ENCODE measurements at places on chromosomes 3 and 15.

- no peak for DNase-seq
Observed at GRCh38 chr15:67796196-67797127, 28.8 kb upstream of the SKOR1 start.

DNA sequence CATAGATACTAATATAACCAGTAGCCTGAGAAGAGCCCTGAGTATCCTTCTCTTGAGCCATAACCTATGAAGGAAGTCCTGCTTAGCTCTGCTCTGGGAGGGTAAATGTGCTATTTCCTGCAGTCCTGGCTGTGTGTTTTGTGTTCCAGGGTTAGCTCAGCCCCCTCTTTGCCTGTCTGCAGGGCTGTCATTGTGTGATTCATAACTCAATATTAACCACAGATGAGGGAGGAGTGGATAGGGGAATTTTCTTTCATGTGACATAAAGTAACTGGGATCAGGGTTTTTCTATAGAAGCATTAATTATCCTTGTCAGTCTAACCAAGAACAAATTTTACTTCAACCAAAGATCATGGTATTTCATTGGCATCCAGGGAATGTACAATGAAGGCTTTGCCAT lies 183.3 kb upstream of the ZBTB20 start:
- DNase-seq = peak; percentile 55

DNA sequence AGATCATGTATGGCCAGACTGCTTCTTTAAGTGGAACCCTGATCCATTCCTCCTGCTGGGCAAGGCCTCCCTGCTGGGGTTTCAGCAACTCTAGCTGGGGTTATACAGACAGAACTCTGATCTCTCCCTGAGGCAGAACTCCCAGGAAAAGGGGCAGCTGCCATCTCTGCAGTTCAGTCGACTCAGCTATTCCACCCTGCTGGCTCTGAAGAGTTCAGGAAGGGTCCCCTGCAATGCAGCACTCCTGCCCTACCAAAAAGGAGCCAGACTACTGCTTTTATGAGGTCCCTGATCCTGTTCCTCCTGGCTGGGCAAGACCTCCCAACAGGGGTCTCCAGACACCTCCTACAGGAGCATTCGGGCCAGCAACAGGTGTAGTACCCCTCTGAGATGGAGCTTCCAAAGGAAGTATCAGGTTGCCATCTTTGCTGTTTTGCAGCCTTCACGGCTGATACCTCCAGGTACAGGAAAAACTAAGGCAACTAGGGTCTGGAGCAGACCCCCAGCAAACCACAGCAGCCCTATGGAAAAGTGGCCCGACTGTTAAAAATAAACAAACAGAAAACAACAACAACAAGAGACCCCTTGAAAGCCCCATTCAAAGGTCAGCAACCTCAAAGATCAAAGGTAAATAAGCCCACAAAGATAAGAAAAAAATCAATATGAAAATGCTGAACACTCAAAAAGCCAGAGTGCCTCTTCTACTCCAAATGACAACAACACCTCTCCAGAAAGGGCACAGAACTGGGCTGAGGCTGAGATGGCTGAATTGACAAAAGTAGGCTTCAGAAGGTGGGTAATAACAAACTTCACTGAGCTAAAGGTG lies 14.2 kb upstream of the CP start:
- no peak for DNase-seq

- DNase-seq = no peak
Observed at GRCh38 chr15:74758736-74759135, 10.1 kb downstream of the CYP1A2 start.

DNA sequence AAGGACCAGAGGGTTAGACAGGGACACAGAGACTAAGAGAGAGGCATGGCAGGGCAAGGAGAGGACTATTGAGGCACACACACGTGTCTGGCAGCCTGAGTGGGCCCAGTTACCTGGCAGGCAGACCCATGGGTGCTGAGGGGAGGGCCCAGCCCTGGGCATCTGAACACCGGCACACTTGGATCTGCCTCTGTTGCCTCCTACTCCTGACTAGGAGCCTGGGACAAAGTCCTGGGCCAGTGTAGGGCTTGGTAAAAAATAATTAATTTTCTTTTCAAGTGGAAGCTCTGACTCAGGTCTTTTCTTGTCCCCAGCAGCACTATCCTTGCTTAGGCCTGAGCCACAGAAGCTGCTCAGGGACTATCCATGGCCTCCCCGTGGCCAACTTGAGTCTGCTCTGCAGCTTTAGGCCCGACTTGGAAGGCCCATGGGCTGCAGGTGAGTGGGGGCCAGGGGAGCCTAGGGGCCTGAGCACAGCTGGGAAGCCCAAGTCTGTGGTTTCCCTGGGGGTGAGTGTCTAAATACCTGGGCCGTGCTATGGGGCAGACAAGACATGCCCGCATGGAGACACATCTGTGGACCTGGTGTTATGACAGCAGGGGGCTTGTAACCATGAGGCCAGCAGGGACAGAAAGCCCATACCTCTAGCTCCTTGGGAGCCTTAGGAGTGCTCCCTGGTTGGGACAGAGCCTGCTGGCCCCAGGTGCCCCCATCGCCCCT lies at the start of gene PTH1R:
Gene PTH1R (plus strand): TSS at position 316 of the 720 bp plus-strand sequence. CDS start 5,839 bp downstream, outside the sequence.
- no peak for DNase-seq

GRCh38 chr3:187640569-187641059 lies 29.6 kb downstream of the SST start:
- no peak for DNase-seq

- DNase-seq = no peak
Observed at GRCh38 chr3:13750731-13751130, 129.1 kb downstream of the WNT7A start.

GRCh38 chr3:99823723-99824711 lies 6.4 kb downstream of the CMSS1 start:
- DNase-seq = no peak

- no peak for DNase-seq
Observed at GRCh38 chr3:9019259-9019961, 56.1 kb upstream of the RAD18 start.

DNA sequence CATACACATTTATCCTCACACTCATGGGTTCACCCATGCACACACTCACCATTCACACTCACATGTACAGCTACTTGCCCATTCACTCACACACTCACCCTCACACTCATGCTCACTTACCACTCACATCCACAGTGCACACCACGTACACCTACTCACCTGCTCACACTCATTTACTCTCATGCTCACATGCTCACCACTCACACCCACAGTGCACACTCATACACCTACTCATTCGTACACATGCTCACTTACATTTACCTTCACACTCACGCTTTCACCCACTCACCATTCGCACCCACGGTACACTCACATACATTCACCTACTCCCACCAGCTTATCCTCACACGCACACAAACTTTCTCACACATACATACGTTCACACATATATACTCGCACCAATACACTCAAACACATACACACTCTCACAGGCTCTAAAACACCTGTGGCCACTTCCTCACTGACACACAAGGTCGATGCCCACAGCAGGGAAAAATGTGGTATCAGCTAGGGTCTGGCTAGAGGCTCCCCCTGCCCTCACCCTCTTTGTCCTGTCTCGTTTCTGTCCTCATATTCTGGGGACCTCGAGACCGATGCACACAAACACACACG lies 46.0 kb downstream of the NUP210 start:
- DNase-seq = no peak

GRCh38 chr15:48425051-48425450 lies 93.8 kb downstream of the DUT start:
- no peak for DNase-seq

DNA sequence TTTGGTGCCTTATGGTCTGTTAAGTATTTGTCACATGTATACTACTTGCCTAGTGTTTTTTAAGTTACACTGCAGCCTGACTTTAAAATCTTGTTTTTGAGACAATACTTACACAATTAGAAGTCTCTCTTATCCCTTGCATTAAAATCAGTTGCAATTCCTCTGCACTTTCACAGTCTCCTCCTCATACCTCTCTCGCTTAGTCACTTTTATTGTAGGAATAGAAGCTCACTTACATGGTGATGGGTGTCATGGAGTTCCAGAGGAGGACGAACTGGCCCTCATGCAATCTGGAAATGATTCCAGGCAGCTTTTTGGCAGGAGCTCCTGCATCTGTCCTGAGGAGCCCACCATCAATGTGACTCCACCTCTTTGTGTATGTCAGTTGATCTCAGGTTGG lies 238.4 kb upstream of the TBC1D5 start:
- DNase-seq = no peak

- DNase-seq = no peak
Observed at GRCh38 chr15:88476635-88477060, 9.1 kb downstream of the MRPS11 start.

GRCh38 chr3:129934234-129935123 lies 40.0 kb upstream of the TRH start:
- no peak for DNase-seq

DNA sequence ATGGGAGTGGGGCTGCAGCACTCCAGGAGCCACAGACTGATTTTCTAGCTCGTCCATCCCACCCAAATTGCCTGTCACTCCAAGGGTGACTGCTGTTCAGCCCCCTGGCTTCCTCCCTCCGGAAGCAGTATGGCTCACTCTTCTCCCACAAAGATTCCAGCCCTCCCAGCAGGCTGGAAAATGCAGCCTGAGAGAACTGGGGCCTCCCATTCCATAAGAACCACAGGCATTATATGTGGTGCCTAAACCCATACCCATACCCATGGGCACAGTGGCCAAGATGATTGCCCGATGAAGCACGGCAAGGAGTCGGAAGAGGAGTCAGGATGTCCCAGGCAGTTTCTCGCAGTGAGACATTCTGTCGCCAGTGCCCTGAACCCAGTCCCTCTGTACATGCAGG lies 6.0 kb upstream of the VILL start:
- no peak for DNase-seq

DNA sequence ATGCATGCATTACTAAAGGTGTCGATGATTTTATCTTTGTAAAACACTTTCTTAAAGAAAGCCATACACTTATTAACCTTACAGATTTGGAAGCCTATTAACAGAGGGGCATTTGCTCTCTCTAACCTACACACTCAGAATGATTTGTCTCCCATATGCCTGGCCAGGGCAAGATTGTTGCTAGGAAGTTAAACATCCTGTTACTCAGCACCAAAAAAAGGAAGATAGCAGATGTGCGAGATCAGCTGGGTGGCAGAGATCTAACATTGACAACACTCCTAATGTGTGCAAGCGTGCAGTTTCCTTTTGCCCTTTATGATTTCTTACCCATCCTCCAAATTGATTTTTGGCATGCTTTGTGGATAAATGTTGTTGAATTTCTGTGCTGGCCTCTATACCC lies 73.9 kb upstream of the TMEM108 start:
- no peak for DNase-seq

DNA sequence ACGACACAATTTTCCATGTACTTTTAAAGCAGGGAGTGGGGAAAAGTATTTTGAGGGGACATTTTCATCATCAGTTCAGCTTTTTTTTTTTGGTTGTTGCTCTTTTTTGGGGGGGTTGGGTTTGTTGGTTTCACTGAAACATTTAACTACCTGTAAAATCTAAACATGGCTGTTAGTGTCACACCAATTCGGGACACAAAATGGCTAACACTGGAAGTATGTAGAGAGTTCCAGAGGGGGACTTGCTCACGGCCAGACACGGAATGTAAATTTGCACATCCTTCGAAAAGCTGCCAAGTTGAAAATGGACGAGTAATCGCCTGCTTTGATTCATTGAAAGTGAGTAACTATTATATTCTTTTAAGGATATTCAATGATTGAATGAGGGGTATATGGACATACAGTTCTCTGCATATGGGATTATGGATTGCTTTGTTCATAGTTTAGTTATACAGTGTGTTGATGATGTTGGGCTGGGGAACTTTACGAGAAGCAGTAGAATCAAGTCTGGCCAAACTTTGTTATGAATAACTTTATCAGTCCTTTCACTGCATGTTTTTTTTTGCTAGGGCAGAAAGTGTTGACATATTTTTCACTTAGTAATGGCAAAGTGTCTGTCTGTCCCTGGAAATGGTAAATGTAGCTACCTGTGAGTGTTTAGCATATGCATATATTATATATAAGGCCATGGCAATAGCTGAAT lies 31.5 kb downstream of the MBNL1 start:
- no peak for DNase-seq

GRCh38 chr3:55538158-55538557 lies 51.1 kb upstream of the WNT5A start:
- no peak for DNase-seq

GRCh38 chr15:37094915-37095711 lies 5.2 kb downstream of the MEIS2 start:
- DNase-seq = no peak

- DNase-seq = no peak
Observed at GRCh38 chr3:12944849-12945248, 103.5 kb upstream of the RPL32 start.

- DNase-seq = no peak
Observed at GRCh38 chr15:77002954-77003912, 8.3 kb downstream of the PSTPIP1 start.

DNA sequence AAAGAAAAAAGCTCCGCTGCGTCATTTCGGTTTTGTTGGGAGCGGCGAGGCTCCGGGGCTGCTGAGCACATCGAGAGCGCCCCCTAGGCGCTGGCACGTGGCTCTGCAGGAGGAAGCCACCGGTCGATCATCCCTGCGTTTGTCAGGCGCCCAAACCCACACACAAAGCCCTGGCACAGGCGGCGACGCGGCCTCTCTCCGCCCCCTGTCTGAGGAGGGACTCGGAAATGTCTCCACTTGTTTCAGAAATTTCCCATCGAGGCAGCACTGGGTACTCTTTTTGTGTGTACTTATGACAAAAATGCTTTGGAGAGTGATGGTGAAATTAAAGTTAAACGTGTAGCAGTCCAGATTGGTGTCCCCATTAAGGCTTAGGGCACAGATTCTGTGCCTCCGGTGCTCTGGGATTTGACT lies 407.3 kb upstream of the ONECUT1 start:
- DNase-seq = no peak

GRCh38 chr3:125137358-125138033 lies 75.1 kb downstream of the SLC12A8 start:
- no peak for DNase-seq

DNA sequence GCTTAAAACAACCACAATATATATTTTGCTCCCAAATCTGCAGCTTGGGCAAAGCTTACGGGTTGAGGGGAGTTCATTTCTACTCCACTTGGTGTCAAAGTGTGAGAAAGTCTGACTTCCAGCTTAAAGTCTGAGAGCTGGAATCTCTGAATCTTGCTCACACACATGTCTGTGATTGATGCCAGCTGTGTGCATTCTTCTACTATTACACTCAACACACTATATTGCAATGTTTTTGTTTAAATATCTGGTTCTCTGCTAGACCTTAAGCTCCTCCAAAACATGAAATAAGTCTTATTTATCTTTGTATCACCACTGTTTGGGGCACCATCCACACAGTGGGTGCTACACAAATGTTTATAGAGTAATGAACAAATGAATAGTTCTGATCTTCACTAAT lies 36.7 kb upstream of the SECISBP2L start:
- peak; percentile 57 for DNase-seq

DNA sequence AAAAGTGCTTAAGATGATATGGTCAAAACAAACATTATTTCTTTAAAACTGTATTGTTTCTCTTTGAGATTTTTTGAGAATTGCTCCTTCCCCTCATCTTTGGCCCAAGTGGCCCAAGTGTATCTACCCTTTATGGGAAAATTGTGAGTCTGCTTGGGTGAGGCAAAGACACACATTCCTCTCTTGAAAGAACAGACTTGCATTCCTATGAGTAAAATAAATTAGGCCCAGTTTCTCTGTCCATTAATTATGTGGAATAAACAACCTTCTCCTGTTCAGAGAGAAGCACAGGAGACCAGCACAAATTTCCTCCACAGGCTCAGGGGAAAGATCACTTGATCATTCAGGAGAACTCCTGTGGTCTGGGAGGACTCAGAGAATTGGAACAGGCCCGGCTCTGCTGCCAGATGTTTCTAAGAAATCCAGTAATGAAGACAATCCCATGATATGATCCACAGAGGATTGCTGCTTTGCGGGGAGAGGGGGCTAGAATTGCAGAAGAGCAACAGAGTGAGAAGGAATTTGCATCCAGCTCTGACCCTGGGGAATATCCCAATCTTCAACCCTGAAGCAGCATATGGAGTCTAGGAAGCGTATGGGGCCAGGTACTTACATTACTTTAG lies 53.8 kb upstream of the BOC start:
- DNase-seq = no peak
